Stimulated activated CD8-positive, alpha-beta memory T cell treated with anti-CD3 and anti-CD28 coated beads, Interleukin-2, amount 100 ng/mL, for 1 hour (primary cell): ENCODE measurements at places on chromosomes 16 and 17.

DNA sequence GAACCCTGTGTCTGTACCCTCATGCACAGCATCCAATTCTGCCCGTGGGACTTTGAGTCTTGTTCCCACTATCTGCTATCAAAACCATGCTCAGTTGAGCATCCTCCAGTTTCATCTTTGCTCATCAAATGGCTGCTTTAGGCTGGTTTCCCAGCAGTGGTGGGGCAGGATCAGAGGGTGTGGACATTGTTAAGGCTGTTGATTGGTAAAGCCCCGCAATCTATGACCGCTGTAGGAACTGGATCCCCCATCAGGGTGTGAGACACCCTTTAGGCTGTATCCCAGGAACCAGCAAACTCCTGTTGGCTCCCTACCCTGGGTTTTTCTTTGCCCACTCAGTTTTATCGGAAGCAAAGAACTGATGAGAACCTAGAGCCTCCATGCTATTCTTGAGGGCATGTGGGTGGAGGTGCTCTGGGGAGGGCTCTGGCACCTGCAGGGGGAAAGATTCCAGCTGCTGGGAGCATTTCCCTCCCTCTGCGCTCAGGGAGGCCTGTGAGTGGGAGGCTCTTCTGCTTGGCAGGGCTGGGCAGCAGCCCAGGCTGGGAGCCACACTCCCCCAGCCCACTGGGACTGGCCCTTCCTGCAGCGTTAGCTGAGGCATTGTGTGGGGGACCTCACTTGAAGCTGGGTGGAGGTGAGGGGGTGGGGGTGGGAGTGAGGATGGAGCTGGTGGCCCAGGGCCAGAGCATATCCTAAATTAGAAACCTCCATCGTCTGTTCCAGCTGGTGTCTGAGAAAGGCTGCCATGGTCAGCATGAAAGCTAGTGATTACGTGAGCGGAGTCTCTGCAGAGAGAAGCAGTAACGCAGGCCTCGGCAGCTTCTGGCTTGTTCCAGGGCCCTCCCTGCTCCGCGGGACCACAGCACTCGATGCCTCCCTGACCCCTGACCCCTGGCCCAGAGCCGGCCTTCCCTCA lies 160.6 kb downstream of the IRF8 start:
- no peak for DNase-seq

- no peak for DNase-seq
These were observed 123.5 kb upstream of the CACNG5 start for GRCh38 chr17:66711401-66711800.

- DNase-seq = no peak
These were observed 57.4 kb upstream of the ERN1 start for GRCh38 chr17:64187093-64187895.

GRCh38 chr16:21628772-21629171 lies 23.6 kb downstream of the IGSF6 start:
- no peak for DNase-seq

DNA sequence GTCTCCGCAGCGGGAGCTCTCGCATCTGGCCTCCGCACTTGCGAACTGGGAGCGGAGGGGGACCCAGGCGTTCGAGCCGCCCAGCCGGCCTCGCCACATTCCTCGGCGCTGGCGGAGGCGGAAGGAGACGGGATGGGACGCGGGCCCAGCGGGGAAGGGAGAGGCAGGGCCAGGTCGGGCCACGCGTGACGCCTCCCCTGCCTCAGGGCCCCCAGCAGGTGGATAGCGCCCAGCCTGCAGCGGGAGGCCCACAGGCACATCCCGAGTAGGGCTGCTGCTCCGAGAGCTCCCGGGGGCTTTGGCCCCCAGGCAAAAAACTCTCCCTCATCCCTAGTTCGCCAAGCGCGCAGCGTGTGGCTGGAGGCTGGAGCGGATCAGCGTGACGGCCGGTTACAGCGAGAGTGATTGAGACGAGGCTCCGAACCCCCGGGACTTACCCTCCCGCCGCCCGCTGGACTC lies 800 bp downstream of the PLEKHH3 start:
- no peak for DNase-seq

DNA sequence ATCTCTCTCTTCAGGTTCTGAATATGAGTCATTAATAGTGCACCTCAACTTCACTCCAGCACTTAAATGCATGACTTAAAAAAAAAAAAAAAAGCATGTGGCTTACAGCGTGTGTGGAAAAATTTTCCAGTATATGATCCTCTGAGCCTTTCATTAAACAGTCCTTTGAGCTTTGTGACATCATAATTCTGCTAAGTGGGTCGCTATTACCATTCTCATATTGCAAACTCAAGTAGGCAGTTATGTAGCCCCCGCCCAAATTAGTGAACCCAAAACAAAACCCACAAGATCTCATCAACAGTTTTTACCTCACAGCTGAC lies 672 bp downstream of the CMTR2 start:
- DNase-seq = no peak

DNA sequence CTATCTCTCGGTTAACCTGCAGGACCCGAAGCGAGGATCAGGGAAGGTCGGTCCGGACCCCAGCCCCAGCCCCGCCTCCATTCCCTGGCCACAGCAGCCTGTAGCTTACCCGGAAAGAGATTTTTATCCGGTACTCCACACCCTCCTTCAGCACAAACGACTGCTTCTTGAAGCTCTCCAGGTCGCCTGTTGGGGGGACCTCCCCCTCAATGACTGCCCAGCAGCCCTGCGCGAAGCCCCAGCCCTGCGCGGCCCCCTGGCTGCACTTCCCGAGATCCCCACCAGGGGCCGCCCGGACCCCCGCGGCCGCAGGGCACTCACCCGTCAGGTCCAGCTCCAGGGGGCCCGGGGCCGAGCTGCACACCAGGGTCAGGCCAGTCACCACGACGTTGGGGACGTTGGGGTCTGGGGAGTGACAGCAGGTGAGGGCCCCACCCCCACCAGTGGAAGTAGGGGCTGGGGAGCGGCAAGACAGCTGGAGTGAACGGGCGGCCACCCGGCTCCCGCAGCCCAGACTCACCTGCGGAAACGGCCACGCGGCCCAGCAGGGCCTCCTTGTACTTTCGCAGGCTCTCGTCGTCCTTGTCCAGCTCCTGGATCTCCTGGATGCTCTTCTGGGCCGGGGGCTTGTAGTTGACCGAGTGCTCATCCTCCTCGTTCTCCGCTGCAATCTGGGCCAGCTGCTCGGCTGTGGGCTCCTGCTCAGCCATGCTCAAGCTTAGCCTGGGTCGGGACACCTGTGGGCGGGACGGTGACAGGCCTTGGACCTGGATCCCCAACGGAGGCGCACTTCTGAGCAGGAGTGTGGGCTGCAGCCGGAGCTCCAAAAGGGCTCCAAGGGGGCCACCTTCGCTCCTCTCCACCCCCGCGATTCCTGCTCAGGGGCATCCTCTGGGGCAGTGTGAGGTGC lies 1.7 kb downstream of the ARHGDIA start:
- no peak for DNase-seq

DNA sequence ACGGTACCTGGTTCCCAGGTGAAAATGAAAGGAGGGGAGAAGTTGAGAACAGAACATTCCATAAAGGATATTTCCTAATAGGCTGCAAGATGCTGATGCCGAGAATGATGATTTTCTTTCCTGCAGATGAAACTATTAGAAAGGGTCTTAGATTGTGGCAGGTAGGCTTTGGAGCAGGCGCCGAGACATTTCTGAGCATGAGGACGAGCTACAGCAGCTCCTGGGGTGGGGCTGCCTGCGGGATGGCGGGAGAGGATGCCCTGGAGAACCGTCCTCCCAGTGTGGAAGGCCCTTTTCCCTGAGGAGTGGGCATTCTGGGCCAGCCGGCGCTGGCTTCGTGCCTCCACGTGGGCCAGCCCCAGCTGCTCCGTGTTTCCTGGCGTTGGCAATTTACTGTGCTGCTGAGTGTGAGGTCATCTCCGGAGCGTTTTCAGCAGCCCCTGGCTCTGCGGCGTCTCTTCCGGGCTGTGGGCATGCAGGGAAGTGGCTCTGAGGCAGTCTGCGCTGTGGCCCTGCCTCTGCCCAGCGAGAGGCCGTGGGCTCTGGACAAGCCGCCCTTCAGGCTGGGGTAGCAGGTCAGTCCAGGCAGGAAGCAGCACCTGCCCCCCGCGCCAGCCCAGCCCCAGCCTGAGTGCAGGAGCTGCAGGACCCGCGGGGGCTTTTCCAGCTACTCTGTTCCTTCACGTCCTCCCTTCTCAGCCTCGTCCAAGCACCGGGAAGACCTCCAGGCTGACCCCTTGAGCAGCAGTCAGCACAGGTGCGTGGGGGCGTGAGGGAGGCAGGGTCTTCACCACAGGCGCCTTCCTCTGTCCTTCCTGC lies 12.2 kb downstream of the ENGASE start:
- no peak for DNase-seq

- no peak for DNase-seq
These were observed 59.2 kb downstream of the SRL start for GRCh38 chr16:4182581-4183236.

- no peak for DNase-seq
These were observed 88.4 kb upstream of the CIBAR2 start for GRCh38 chr16:85200471-85201278.

DNA sequence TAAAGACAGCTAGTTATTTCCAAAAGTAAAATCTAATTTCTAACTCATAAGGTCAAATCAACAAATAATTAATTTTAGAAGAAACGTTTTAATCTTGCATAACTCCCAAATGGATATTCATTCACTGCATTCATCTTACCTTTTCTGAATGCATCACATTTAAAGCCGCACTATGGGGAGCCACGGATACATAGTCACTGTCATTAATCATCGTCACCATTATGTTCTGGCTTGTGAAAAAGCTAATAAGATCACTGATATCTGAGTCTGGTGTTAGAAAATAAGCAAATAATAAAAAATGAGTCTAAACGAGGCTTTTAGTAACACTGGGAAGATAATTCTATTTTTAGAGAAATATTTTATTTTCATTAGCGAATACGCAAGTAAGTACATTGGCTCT lies 42.4 kb upstream of the ABCA10 start:
- no peak for DNase-seq

- DNase-seq = no peak
These were observed 1.6 kb upstream of the SOCS7 start for GRCh38 chr17:38350035-38350434.

- no peak for DNase-seq
These were observed 4.2 kb downstream of the NF1 start for GRCh38 chr17:31099016-31099415.

DNA sequence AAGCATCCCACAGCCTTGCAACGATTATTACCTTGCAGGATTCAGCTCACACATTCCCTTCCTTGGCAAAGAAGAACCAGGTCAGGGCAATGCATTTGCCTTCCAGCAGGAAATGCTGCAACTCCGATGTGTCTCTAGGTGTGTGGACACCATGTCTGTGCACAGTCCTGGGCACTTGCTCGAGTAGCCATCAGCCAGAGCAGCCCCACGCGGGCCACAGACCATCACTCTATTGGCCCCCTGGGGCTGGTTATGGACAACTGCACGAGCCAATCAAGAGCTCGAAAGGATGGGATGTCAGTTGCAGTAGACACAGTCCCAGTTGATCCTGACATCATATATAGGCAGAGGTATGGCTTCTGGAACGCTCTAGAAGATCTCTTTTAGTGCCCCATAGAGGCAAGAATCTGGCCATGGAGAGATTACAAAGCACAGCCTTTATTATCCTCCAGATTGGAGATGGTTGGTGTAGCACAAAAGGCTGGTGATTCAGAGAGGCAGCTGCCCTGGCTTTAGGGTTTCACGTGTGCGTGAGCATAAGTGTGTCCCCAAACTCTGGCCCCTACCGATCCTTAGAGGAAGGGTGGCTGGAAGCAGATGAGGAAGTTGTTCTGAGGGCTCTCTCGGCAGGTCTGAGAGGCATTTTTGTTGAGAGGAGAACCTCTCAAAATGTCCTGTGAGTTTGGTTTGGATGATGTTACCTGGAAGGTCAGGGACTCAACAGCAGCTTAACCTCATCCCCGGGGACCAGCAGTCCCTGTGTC lies 403.8 kb downstream of the SEC14L1 start:
- no peak for DNase-seq

GRCh38 chr16:77657016-77657415 lies 65.3 kb upstream of the NUDT7 start:
- no peak for DNase-seq

DNA sequence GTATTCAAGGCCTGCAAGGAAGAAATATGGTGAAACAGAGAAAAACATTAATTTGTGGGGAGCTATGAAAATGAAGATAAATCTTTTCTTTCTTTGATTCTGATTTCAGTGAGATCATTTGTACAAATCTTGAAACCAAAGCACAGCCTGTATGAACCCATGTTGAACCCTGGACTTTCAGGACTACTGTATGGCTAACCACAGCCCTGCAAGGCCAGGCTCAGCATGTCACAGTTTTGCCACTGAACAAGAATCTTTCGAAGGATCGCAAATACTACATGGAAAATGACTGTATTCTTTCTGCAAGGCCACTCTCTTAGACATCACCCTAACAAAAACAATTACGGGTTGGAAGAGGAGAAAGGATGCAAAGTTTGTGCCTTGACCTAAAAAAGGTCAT lies 161.7 kb upstream of the MAF start:
- DNase-seq = no peak

DNA sequence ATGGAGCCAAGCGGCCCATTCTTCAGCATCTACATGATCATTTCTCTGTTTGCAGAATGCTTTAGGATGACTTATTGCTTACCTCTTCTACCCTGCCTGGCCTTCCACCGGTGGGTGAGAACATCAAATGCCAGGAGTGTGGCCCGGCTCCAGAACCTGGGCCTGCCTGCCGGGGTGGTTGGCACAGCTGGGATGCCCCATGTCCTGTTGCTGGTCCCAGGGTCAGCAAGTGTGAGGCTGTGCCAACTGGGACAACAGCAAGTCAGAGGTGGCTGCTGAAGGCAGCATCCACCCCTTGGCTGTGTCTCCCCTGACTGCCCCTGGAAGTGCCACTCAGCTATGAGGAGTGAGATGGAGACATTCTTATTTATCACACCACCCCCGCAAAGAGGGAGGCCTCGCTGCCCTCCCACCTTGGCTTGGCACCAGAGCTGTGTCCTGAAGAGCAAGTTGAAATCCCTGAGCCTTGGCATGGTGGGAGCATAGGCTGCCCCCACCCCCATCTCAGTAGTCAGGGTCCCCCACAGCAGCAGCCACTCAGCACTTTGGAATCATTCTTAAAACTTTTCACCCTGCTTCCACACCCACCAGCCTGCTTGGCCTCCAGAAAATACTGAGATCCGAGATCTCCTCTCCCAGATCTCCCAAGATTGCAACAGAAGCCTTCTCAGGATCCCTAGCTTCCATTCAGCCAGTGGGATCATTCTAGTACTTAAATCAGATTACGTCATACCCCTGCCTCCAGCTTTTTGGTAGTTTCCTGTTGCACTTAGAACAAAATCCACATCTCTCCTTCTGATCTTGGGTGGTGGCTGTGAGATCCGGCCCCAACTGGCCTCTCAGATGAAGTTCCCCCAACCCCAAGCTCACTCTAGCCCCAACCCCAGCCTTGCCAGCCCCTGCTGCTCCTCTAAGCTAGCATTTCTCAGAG lies 127.5 kb downstream of the SOCS1 start:
- DNase-seq = no peak

- DNase-seq = no peak
These were observed 48.0 kb downstream of the SF3B3 start for GRCh38 chr16:70571623-70572022.

DNA sequence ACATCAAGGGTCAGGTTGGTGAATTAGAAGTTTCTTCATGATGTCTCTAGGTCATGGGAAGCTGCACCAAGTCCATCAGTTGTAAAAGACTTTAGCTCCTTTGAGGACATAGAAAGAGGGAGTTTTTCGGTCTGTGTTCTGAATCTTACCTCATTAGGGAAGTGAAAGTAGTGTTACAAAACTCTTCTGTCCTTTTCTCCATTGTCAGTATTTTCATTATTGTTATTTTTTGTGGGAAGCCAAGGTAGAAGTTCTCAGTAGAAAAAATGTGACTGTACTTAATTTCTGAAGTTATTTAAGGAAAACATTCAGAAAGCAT lies 24.2 kb downstream of the MAP3K3 start:
- DNase-seq = no peak

GRCh38 chr17:49916854-49917515 lies 52.0 kb upstream of the DLX4 start:
- no peak for DNase-seq

- peak; percentile 57 for DNase-seq
These were observed 379 bp upstream of the OTOP2 start for GRCh38 chr17:74923538-74924249.
